Sciatic nerve (tissue), 2 donors: ENCODE measurements at places on chromosomes 2 and 18.

GRCh38 chr2:209426432-209426831 lies 2.6 kb downstream of the MAP2 start:
- no peak for DNase-seq

GRCh38 chr2:64500549-64500948 lies 23.6 kb upstream of the AFTPH start:
- DNase-seq = no peak

DNA sequence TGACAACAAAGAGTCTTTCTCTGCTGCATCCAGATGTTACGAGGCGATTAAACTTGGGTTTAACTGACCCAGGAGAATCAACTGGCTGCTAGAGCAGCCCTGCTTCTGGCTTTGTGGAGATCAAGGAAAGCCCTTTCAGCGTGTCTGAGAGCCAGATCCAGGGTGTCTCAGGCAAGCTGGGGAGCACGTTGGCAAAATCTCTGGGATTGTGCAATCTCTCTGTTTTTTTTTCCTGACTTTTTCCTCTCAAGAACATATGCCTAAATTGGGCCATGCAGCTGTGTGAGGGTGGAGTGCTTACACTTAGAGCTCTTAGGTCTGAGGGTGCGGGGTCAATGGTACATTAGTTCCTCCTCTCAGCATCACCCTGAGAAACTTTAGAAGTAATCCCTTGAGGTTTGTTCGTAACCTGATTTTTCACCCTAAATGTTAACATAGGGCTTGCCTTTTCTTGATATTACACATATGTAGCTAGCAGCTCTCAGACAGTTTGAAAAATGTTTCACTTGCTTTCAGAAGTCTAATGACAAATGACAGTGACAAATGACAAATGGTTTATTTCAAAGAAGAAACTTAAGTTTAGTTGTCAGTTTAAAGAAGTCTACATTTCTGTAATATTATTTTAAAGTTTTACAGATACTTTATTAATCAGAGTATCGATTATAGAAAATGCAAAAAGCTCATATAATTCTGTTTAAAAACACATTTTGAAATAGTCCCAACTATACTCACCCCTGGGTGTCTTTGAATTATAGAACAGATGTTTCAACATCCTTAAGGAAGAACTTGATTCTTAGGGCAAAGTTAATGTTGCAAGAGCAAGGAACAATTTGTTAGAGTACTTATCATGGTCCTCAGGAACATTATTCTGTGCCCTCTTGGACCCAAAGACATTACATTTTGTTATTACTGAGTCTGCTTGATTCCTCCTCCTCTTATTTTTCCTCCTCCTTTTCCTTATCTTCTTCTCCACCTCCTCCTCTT lies 38.4 kb upstream of the ZSWIM2 start:
- DNase-seq = peak; percentile 74

- no peak for DNase-seq
Observed at GRCh38 chr2:129441610-129442009, 537.9 kb upstream of the RAB6C start.

- no peak for DNase-seq
Observed at GRCh38 chr2:105802587-105802986, 57.9 kb downstream of the NCK2 start.

DNA sequence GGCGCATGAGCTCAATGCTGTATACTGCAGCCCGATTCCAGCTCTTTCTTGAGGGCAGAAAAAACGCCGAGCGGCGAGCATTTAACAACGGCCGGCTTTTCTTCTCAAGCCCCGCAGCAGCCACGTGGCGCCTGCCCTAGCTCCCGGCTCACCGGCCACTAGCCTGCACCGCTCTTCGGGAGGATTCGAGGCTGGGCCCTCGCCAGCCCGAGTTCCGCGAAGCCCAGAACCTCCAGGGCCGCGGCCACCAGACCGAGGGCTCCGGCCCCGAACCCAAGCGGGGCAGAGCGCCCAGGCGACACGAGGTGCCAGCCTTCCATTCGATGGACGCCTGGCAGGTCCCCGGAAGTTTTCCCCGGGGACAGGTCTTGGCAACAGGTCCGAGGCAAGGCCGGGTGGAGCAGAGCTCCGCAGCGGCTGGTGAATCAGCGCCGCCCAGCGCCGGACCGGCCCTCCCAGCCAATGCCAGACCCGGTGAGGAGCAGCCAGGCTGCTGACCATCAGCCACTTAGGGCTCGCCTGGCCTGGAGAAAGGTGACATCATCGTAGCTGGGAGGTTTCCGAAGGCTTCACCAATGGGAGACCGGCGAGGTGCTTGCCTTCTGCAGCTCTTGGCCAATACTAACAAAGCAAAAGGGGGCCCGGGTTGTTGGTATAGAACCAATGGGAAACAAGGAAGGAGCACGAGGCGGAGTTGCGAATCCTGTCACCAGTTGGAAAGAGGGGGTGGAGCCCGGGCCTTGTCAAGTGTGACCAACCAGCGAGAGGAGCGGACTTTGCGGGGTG lies 552 bp upstream of the MXD1 start:
- DNase-seq = no peak
